ENCODE measurements at places on chromosomes 5 and 9. TPM values are rescaled to one million over a fixed set of nuclear protein-coding genes. Genes with fewer than 3 reads are reported as not detected.
A peak's percentile ranks its signal among the peaks of the same experiment; 100 is the strongest.

DNA sequence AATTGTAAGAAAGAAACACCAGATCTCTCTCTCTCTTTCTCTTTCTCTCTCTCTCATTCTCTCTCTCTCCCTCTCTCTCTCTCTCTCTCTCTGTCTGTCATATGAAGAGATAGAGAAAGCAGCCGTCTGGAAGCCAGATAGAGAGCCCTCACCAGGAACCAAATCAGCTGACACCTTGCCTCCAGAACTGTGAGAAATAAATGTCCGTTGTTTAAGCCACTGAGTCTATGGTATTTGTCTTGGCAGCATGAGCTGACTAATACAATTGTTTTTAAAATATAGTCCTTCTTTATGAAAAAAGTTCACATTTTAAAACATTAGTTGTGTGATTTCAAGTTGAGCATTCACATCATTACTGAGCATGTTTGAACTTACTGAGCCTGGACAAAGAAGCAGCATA is 275.6 kb downstream of the CETN3 start:
- H3K4me3 ChIP-seq = no peak overlapping the region
- DNase-seq = no peak
- H3K36me3 ChIP-seq = no peaks in the 10 kb centered on the region
- no peaks in the 10 kb centered on the region for H3K4me1 ChIP-seq
- H3K27ac ChIP-seq = no peak overlapping the region

DNA sequence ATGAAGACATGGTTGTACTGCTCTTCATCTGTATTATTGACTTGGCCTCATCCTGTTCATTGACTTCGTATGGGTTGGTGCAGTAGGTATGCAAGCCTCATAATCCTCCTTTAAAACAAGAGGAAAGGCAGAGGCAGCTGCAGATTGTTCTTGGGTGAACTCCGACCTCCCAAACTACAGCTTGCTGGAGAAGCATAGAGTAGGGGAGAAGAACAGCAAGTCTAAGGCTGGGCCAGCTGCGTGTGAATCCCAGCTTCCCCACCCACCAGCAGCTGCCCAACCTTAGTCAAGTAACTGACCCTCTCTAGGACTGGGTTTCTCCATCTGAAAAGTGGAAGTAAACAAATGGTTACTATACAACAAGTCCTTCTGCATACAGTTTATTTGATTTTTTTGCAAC is 114.5 kb upstream of the WWC1 start:
- no peak overlapping the region for H3K4me3 ChIP-seq
- H3K27me3 ChIP-seq = no peaks in the 10 kb centered on the region
- DNase-seq = no peak
- H3K4me1 ChIP-seq = peaks cover 2% of the 10 kb centered on the region
- no peaks in the 10 kb centered on the region for H3K36me3 ChIP-seq

DNA sequence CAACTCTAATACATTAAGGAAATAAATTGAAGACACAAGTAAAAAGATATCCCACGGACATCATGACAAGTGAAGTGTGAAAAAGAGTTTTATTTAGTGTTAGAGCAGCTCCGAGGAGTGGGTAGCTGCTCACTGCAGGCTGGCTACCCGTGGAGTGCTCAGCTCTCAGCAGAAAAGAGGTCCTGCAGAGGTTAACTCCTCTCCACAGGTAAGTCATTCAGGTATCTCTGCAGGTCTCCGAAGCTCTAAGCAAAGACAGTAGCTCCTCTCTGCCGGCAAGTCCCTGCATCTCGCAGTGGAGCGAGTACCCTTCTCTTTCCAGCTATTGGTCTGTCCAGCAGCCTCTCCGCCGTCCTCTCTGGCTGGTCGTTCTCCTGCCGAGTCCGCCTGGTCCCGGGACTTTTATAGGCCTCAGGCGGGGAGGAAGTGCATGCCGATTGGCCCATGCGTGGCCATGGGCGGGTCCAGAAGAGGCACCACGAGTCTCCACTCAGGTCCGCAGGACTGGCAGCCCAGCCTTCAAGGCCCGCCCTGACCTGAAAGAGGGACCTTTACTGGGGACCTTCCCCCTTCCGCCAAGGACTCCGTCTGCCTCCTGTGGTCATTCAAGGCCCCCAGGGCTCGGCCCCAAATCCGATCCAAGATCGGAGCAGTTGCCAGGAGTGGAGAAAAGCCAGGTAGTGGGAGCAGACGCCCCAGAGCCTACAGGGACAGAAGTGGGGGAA is 29.9 kb downstream of the BTNL9 start:
- H3K4me1 ChIP-seq = no peaks in the 10 kb centered on the region
- H3K27me3 ChIP-seq = peaks cover 29% of the 10 kb centered on the region
- no peak overlapping the region for H3K4me3 ChIP-seq
- H3K27ac ChIP-seq = no peak overlapping the region
- H3K36me3 ChIP-seq = no peaks in the 10 kb centered on the region

- no peaks in the 10 kb centered on the region for H3K27me3 ChIP-seq
- no peak for DNase-seq
- no peaks in the 10 kb centered on the region for H3K4me1 ChIP-seq
- no peak overlapping the region for H3K4me3 ChIP-seq
- H3K36me3 ChIP-seq = no peaks in the 10 kb centered on the region
Observed at GRCh38 chr5:29811914-29812679, 1381.4 kb upstream of the CDH6 start.

DNA sequence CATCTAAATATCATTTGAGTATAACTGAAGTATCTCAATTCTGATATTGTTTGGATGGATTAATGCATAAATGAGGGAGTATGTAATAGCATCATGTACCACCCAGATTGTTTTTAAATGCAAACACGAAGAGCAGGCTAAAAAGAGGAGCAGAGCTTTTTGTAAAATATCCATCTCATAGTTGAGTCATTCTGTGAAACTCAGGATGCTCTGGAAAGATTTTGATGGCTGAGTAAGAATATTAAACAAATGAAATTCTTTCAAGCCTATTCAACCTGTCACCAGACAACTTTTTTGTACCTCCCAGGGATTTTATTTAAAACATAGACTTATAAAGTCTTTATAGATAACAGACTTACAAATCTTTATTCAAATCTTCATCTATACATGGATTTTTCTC is 625.9 kb downstream of the TLE4 start:
- no peak overlapping the region for H3K27ac ChIP-seq
- H3K4me1 ChIP-seq = no peaks in the 10 kb centered on the region
- no peaks in the 10 kb centered on the region for H3K27me3 ChIP-seq
- H3K36me3 ChIP-seq = no peaks in the 10 kb centered on the region
- H3K4me3 ChIP-seq = no peak overlapping the region
- no peak for DNase-seq

GRCh38 chr5:176787676-176788075 is 22.7 kb upstream of the UNC5A start:
- H3K27me3 ChIP-seq = no peaks in the 10 kb centered on the region
- H3K4me3 ChIP-seq = no peak overlapping the region
- no peak for DNase-seq
- no peaks in the 10 kb centered on the region for H3K36me3 ChIP-seq

GRCh38 chr5:59835800-59836199 is 57.7 kb downstream of the PDE4D start:
- no peak for DNase-seq
- no peaks in the 10 kb centered on the region for H3K36me3 ChIP-seq
- no peak overlapping the region for H3K27ac ChIP-seq
- H3K4me3 ChIP-seq = no peak overlapping the region

GRCh38 chr5:113162770-113163169 is 186.2 kb downstream of the DCP2 start:
- H3K4me1 ChIP-seq = no peaks in the 10 kb centered on the region
- H3K27me3 ChIP-seq = peaks cover under 1% of the 10 kb centered on the region
- H3K36me3 ChIP-seq = no peaks in the 10 kb centered on the region
- no peak overlapping the region for H3K27ac ChIP-seq

- H3K4me3 ChIP-seq = no peak overlapping the region
- no peaks in the 10 kb centered on the region for H3K36me3 ChIP-seq
- H3K27ac ChIP-seq = no peak overlapping the region
- no peak for DNase-seq
- H3K4me1 ChIP-seq = peaks cover 2% of the 10 kb centered on the region
Observed at GRCh38 chr9:114769624-114770023, 36.2 kb downstream of the TNFSF15 start.

DNA sequence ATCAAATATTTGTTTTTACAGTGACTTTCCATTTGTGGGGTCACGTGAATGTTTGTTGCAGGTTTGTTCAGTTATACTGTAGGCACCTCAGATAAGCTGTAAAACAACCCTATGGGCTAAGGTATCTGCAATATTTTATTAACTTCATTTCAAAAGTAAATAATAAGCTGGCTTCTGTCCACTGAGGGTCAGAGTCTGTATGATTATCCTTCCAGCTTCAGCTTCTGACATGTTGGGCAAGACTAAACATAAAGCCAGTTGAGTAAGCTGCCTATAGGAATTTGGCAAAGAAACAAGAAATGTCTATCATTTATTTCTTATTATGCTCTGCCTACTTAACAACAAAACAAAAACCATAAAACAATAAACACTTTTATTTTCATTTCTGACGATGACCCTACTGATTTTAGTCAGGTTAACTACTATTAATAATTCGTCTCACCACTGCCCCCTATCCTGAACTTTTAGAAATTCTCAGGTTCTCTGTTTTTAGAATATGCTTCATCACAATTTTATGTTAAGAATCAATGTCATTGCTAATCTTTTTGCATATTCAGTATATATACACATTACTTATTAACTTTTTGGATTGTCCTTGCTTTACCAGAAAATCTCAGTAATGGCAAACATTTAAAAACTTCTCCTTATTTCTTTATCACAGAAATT is 413.6 kb upstream of the ADAMTSL1 start:
- no peaks in the 10 kb centered on the region for H3K27me3 ChIP-seq
- no peak for DNase-seq
- H3K36me3 ChIP-seq = no peaks in the 10 kb centered on the region

DNA sequence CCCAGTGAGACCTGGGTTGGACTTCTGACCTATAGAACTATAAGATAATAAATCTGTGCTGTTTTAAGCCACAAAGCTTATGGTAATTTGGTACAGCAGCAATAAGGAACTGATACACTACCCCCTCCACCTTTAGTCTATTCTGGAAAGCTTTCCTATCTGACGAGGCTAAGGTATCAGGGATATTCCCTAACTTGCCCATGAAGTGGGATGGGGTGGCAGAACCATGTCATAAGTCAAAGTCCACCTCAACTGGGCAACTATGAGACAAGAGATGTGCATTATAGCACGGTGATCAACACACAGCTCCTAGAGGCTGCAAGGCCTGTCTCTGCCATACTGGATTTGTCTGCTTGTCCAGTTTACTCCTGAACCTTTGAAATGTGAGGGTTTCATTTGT is 146.8 kb upstream of the RAD23B start:
- no peak overlapping the region for H3K4me3 ChIP-seq
- H3K27me3 ChIP-seq = no peaks in the 10 kb centered on the region
- no peaks in the 10 kb centered on the region for H3K36me3 ChIP-seq
- DNase-seq = no peak
- no peaks in the 10 kb centered on the region for H3K4me1 ChIP-seq

DNA sequence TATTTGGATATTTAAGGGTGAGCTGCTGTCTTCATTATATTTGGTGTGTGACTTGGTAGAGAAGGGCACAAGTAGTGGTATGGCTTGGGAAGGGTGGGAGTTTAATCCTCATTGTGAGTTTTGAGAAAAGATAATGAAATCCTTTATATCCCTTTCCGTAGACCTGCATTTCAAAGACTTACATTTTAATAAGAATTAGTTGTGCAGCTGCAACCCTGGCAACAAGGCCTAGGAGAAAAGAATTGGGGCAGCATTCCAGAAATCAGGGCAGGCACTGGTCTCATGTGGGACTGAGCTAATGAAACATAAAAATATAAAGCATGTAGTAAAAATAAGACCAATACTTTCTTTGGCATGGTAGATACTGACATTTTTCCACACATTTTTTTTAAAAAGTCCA is 60.5 kb downstream of the CDC42SE2 start:
- no peak for DNase-seq
- peaks cover 2% of the 10 kb centered on the region for H3K36me3 ChIP-seq
- H3K27ac ChIP-seq = peak overlapping the region; percentile 9

GRCh38 chr5:7576023-7576715 is 180.2 kb downstream of the ADCY2 start:
- no peaks in the 10 kb centered on the region for H3K27me3 ChIP-seq
- H3K4me3 ChIP-seq = no peak overlapping the region
- H3K36me3 ChIP-seq = no peaks in the 10 kb centered on the region
- no peak overlapping the region for H3K27ac ChIP-seq
- H3K4me1 ChIP-seq = no peaks in the 10 kb centered on the region

DNA sequence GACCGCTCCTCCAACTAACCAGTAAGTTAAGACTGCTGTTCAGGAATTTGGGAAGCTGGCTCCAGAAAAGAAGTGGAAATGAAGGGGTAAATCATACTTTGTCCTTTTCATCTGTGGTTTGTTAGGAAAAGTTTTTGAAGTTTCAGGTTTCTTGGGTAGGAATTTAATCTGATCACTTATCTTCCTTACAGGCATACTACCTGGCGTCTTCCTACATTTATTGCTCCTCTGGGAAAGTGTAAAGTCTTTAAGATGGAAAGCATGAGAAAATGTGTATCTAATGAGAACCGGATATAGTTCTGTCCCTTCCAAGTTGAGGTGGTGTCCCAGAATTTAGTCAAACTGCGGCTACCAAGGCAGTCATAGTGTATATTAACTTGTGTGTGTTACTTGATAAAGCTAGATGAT is 1.3 kb downstream of the RASA1 start:
- peak overlapping the region; percentile 88 for H3K4me3 ChIP-seq
- H3K4me1 ChIP-seq = peaks cover 14% of the 10 kb centered on the region

- no peaks in the 10 kb centered on the region for H3K36me3 ChIP-seq
- no peak overlapping the region for H3K4me3 ChIP-seq
- H3K27ac ChIP-seq = no peak overlapping the region
Observed at GRCh38 chr5:33995865-33996264, 11.4 kb upstream of the SLC45A2 start.

GRCh38 chr9:85744480-85744879 is 2.7 kb upstream of the AGTPBP1 start:
- H3K27ac ChIP-seq = no peak overlapping the region
- peaks cover 40% of the 10 kb centered on the region for H3K4me1 ChIP-seq
- no peaks in the 10 kb centered on the region for H3K27me3 ChIP-seq
- no peaks in the 10 kb centered on the region for H3K36me3 ChIP-seq
- H3K4me3 ChIP-seq = peak overlapping the region; percentile 83
- DNase-seq = peak; percentile 48

GRCh38 chr5:99702565-99702964 is 773.8 kb upstream of the CHD1 start:
- DNase-seq = no peak
- H3K27me3 ChIP-seq = no peaks in the 10 kb centered on the region
- H3K4me3 ChIP-seq = no peak overlapping the region
- no peak overlapping the region for H3K27ac ChIP-seq
- H3K36me3 ChIP-seq = no peaks in the 10 kb centered on the region

DNA sequence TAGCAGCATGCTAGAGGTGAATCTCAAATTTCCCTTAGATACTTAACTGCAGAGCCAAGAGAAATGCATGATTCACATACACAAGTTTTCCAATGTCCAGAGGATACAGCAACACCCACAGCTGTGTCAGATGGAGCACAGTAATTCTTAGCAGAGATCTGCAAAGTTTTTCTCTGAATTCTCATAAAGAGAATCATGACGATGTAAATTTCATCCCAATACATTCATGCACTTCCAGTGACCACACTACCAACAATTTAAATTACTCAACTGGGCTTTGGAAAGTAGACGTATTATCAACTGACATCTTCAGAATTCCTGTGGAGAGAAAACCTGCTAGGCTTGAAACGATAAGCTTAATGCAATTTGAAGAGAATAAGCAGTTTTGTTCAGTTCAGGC is 378.8 kb upstream of the TLE4 start:
- no peak for DNase-seq
- no peak overlapping the region for H3K27ac ChIP-seq
- H3K4me1 ChIP-seq = no peaks in the 10 kb centered on the region
- H3K27me3 ChIP-seq = no peaks in the 10 kb centered on the region

Gene SHISAL2B
- not detected for polyA plus RNA-seq

Gene ADAMTS2
- polyA plus RNA-seq = not detected

Gene BRD3OS
- polyA plus RNA-seq = 6.8 TPM

Gene PCDHB2
- polyA plus RNA-seq = not detected

Gene CCDC152
- polyA plus RNA-seq = 0.09 TPM

Gene NMUR2
- not detected for polyA plus RNA-seq

Gene NFIL3
- 64.0 TPM for polyA plus RNA-seq

Gene ADGRD2
- not detected for polyA plus RNA-seq

Gene ENHO
- polyA plus RNA-seq = 5.1 TPM

Gene RFK
- polyA plus RNA-seq = 3.1 TPM
